AG04450 (cell line): ENCODE measurements at places on chromosomes 12 and 14. TPM values are rescaled to one million over a fixed set of nuclear protein-coding genes. Genes with fewer than 3 reads are reported as not detected.

RFLNA gene
- not detected in 2 replicates for polyA plus RNA-seq

SLC25A47 gene
- not detected in 2 replicates for polyA plus RNA-seq

TSPAN8 gene
- not detected in 2 replicates for polyA plus RNA-seq

LGMN gene
- polyA plus RNA-seq = 21.8 and 23.4 TPM in 2 replicates

MGST1 gene
- 647 and 656 TPM in 2 replicates for polyA plus RNA-seq

FNTB gene
- polyA plus RNA-seq = 17.3 and 20.2 TPM in 2 replicates

TC2N gene
- polyA plus RNA-seq = 0.10 and 0.14 TPM in 2 replicates

PLD4 gene
- 0.01 TPM in 2 replicates for polyA plus RNA-seq

MYBPC1 gene
- not detected in 2 replicates for polyA plus RNA-seq

PRR4 gene
- polyA plus RNA-seq = 3.2 and 4.3 TPM in 2 replicates

KRT8 gene
- 18.2 and 22.1 TPM in 2 replicates for polyA plus RNA-seq
